Stimulated activated naive CD4-positive, alpha-beta T cell (primary cell): ENCODE measurements at places on chromosomes 3 and 15.

DNA sequence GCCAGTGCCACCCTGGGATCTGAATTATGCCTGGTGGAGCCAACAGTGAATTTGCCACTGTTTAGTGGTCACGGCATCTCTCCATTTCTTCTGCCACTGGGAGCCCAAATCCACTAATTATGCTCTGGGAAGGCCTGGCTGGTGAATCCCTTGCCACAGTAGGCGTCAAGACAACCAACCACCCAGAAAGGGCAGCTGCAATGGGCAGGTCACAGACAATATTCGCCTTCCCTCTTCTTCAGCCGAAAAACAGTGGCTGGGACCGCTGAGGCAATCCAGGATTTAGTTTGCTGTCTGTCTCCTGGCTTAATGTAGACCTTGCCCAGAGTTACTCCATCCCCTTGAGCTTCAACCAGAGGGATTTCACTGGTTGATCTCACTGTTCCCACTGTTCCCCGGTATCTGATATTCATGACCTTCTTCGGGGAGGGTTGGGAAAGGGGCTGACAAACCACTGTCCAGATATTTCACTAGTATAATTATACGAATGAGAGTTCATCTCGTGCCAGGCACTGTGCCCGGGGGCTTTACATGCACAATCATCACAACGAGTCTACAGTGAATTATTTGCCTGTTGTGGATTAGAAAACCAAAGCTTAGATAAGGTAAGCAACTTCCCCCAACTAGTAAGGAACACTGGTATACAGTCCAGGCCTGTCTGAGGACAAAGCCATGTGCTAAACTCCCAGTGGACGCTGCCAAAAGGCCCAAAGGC lies 49.9 kb upstream of the RAB6B start:
- no peak for DNase-seq

GRCh38 chr15:84799511-84800187 lies 17.5 kb upstream of the ALPK3 start:
- no peak for DNase-seq

DNA sequence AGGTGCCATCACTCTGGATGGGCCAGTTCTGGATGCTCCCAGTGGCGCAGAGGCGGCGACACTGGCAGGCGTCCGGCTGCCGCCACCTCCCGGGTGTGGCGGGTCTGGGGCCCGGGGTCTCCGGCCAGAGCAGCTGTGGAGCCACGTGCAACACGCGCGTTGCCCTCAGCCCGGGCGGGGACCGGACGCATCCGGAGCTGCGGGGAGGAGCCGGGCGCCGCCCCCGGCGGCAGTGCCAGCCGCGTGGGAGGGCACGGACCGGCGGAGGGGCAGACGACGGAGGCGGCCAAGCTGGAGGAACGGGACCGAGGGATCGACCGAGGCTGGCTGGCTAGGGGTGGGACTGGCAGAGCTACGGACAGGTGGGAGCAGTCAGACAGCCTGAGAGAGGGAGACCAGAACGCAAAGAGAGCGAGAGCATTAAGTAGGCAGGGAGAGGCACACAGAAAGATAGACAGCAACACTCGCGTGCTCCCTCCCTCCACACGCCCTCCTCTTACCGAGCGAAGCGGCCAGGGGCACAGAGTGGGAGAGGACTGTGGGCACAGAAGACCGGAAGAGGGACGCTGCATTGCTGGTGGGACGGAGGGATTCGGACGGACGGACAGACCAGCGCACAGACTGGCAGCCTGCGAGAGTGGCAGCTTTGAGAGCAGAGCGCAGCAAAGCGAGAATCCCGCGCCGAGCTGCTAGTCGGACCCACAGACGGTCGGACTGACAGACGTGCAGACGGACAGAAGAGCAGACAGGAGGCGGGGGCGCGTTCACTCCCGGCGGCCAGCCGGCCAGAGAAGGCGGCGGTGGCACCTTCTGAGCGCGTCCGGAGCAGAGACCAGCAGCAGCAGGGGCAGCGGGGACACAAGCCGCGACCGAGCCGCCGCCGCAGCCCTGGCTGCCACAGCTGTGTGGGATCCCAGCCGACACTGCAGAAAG lies at the start of gene ARPP21:
TSS of gene ARPP21 (plus strand) at position 272 of the 933 bp plus-strand sequence. CDS start 42,227 bp downstream, outside the sequence.
- DNase-seq = no peak

GRCh38 chr3:195905970-195906864 lies 2.1 kb downstream of the TNK2 start:
- no peak for DNase-seq

DNA sequence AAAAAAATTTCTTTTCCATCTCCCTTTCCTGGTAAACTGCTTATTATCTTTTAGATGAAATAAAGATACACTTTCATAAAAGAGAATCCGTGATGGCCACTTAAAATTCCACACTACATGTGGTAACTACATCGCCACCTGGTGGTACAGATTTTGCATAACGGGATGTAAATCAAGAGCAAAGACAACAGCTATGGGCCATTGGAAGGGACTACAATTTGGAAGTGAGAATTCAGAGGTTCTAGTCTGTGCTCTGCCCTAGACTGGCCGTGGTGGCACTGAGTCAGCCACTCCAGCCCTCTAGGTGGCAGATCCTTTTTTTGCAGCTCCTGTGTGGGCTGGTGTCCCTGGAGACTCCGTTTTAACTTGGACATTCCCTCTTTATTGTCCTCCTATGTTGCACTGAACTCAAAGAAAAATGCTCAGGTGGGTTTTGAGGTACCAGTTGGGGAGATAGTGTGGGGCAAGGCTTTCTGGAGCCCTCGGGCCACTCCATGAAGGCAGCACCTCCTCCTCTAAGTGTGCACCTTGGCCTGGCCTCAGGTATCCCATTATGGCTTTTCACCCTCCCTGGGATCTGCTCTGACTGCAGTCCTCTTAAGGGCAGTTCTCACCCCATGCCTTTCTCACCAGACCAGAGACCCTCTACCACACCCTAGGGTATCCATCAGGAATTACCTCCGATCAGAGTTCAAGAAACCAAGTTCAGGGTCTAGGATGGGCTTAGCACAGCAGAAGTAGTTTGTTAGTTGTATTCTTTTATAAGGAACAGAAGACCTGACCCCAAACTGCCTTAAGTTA lies 54.9 kb downstream of the SPSB4 start:
- no peak for DNase-seq

DNA sequence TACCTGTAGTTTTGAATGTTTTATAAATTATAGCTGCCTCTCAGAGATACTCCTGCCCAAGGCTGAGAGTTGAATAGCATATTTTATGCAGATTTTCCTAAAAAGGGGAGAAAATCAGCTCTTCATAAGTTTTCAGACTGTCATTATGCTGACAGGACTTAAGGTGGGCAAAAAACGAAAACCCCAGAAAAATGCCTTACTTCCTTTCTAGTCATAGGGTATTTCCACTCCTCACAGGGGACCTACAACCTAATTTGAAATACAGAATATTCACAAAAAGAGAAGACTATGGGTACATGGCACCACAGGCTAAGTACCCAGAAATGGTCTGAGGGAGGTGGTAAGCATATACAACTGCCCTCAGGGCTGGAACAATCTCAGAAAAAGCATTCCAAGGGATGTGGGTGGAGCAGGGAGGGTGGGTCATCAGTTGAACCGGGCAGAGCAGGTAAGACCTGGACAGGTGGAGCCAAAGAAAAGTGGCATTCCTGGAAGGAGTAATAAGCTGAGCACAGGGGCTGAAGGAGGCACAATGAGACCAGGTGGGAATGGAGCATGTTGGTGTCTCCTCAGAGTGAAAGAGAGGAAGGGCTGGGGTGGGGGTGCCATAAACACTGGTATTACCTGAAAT lies 10.6 kb upstream of the OXSR1 start:
- DNase-seq = no peak

- DNase-seq = no peak
Measured at GRCh38 chr3:126050626-126051025, 33.3 kb downstream of the SLC41A3 start.
